Adrenal gland (tissue), 19 donors: ENCODE measurements at places on chromosomes 1 and 21. TPM values are rescaled to one million over a fixed set of nuclear protein-coding genes. Genes with fewer than 3 reads are reported as not detected.
A peak's percentile ranks its signal among the peaks of the same experiment; 100 is the strongest.

DNA sequence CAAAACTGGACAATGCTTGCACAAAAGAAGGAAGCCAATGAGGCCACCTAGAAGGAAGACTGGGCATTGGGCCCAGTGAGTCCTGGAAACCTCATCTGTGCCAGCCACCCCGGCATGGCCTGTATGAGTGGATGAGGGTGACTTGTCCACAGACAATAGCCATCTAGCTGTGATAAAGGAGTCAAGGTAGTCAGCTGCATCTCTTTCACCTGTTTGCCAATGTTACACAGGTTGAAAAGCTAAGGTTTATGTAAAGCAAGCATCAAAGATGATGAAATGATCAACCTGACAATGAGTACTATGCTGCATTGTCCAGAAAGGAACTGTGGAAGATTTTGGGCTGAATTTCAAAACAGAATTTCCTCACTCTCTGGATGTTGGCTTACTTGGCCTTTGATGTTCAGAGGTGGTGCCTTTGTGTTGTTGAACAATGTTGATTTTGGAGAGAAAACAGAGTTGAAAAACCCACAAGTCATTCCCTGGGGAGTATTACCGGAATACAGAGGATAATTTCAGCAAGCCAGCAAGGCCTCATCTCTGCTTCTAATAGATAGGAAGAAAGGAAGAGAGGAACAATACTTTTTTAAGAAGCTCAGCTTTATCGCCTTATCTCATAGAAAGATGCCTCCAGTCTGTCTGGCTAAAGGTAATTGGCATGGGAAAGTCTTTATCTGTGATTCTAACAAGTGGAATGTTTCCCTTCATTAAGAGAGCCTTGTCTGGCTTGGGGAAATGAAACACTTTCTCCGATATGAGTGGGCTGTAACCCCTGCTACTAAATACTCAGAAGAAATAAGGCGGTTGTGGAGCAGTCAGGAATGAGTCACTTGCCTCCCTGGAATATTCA lies 11.4 kb upstream of the SELE start:
- H3K4me1 ChIP-seq: no peaks in the 10 kb centered on the region
- H3K4me3 ChIP-seq: no peak overlapping the region
- H3K36me3 ChIP-seq: no peaks in the 10 kb centered on the region
- DNase-seq: peak; percentile 21
- H3K27me3 ChIP-seq: no peaks in the 10 kb centered on the region

The KCNA2 gene
- total RNA-seq: 0.51 TPM

The MATN1 gene
- total RNA-seq: 0.55 TPM

DNA sequence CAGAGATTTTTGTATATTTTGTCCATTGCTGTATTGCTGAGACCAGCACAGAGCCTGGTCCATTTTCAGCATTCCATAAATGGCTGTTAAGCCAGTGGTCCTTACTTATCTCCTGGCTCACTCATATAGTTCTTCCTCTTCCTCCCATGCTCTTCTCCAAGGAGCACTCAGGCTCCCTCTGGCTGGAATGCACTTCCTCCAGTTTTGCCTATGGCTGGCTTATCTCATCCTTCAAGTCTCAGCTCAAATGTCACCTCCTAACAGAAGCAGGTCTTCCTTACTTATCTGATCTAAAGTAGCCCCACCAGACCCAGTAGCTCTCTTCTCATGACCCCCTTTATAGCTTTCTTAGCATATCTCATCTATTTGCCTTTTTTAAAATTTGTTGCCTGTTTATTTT lies 146.9 kb downstream of the SLC30A10 start:
- H3K4me1 ChIP-seq: no peaks in the 10 kb centered on the region
- H3K27me3 ChIP-seq: no peaks in the 10 kb centered on the region
- H3K27ac ChIP-seq: no peak overlapping the region

GRCh38 chr1:218339267-218339831 lies 5.8 kb upstream of the TGFB2 start:
- H3K4me1 ChIP-seq: no peaks in the 10 kb centered on the region
- DNase-seq: no peak
- no peaks in the 10 kb centered on the region for H3K36me3 ChIP-seq
- no peaks in the 10 kb centered on the region for H3K27me3 ChIP-seq
- H3K27ac ChIP-seq: no peak overlapping the region

- no peaks in the 10 kb centered on the region for H3K4me1 ChIP-seq
- no peaks in the 10 kb centered on the region for H3K36me3 ChIP-seq
- no peak for DNase-seq
- no peak overlapping the region for H3K27ac ChIP-seq
- H3K4me3 ChIP-seq: no peak overlapping the region
These were observed 207.3 kb downstream of the DSCAM start for GRCh38 chr21:40639616-40640194.

GRCh38 chr1:47870946-47871676 lies 126.1 kb downstream of the TRABD2B start:
- H3K36me3 ChIP-seq: no peaks in the 10 kb centered on the region
- no peak overlapping the region for H3K27ac ChIP-seq
- H3K4me1 ChIP-seq: no peaks in the 10 kb centered on the region
- DNase-seq: no peak
- no peaks in the 10 kb centered on the region for H3K27me3 ChIP-seq
- H3K4me3 ChIP-seq: no peak overlapping the region

DNA sequence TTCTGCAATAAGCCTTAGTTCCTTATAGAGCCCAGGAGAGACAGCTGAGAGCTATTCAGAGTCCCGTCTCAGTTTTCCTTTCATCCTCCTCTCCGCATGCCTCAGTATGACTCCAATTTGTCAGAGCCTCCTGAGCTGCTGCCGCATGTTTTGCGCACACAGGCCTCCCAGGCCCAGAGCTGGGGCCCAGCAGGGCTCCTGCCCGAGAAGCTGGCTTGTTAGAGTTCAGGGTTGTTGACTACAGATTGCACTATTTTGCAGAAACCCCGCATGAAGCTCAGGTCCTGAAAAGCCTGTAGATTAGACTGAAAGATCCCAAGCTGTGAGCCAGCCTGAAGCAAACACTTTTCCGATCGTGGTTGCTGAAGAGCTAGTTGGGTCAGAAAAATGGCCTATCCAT lies 51.5 kb downstream of the IGSF5 start:
- no peak for DNase-seq
- H3K27ac ChIP-seq: no peak overlapping the region
- no peaks in the 10 kb centered on the region for H3K27me3 ChIP-seq

DNA sequence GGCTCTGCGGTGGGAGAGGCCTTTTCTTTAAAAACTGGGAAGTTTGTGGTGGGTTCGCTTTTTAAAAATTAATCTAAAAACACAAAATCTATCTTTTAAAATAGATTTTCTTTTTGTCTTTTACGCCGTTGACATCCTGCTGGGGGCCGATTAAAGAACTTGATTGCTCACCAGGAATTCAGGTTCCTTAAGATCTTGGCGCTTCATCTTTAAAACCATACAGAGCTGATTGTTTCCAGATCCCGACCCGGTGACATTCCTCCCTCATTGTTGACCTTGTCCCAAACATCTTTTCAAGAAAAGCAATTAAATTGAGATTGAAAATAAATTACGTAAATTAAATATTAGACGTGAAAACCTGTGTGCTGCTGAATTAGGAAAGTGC lies 546 bp upstream of the ZNF697 start:
- peak overlapping the region; percentile 36 for H3K4me3 ChIP-seq
- H3K36me3 ChIP-seq: no peaks in the 10 kb centered on the region
- H3K27me3 ChIP-seq: no peaks in the 10 kb centered on the region
- DNase-seq: no peak
- peak overlapping the region; percentile 87 for H3K27ac ChIP-seq

DNA sequence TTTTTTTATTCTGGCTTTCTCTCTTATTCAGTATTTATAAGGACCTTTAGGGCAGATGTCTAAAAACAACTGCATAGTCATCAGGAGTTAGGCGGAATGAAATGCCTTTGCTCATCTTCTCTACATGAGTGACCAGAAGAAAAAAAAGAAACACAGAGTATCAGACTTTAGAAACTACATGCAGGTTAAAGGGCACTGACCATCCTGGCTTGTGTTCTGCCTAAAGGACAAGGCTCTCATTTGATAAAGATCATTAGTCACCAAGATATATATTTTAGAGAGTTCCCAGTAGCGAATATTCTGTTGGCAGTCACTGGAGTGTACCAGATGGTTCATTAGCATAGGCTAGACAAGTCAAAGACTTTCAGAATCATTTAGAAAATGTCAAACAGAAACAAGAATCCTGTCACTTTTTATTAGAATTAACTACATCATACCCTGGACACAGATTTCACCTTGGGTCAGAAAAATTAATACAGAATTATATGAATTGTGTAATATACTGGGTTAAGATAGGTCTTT lies 145.6 kb downstream of the NR5A2 start:
- H3K27me3 ChIP-seq: no peaks in the 10 kb centered on the region
- H3K4me3 ChIP-seq: no peak overlapping the region
- no peak overlapping the region for H3K27ac ChIP-seq
- DNase-seq: no peak
- H3K4me1 ChIP-seq: no peaks in the 10 kb centered on the region

The SYCP1 gene
- not detected for total RNA-seq

DNA sequence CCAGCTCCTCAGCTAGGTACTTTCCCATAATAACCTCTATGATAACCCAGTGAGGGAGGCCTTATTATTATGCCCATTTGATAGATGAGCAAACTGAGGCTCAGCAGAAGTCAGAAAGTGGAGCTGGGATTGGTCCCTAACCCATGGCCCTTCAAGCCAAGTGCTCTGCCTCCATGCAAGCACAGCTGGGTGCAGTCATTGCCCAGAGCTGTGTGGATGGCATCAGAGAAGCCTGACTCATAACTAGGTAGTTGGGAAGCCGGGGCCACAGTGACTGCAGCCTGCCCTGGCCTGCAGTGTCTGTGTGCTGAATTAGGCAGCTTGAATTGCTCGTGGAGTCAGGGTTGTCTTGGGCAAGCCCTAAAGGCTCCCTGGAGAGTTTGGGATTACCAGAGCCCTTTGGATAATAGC lies 89.9 kb upstream of the SLC2A1 start:
- H3K4me3 ChIP-seq: no peak overlapping the region
- DNase-seq: no peak
- no peaks in the 10 kb centered on the region for H3K27me3 ChIP-seq

GRCh38 chr1:53699981-53700380 lies 39.0 kb downstream of the GLIS1 start:
- no peaks in the 10 kb centered on the region for H3K4me1 ChIP-seq
- H3K27me3 ChIP-seq: no peaks in the 10 kb centered on the region
- no peak overlapping the region for H3K27ac ChIP-seq
- H3K36me3 ChIP-seq: no peaks in the 10 kb centered on the region
- H3K4me3 ChIP-seq: no peak overlapping the region

- H3K27me3 ChIP-seq: no peaks in the 10 kb centered on the region
- no peak overlapping the region for H3K4me3 ChIP-seq
- H3K36me3 ChIP-seq: no peaks in the 10 kb centered on the region
- peak; percentile 96 for DNase-seq
These were observed 7.9 kb downstream of the H6PD start for GRCh38 chr1:9242338-9242969.

The CMPK1 gene
- 41.6 TPM for total RNA-seq

The PRKAA2 gene
- 0.93 TPM for total RNA-seq

DNA sequence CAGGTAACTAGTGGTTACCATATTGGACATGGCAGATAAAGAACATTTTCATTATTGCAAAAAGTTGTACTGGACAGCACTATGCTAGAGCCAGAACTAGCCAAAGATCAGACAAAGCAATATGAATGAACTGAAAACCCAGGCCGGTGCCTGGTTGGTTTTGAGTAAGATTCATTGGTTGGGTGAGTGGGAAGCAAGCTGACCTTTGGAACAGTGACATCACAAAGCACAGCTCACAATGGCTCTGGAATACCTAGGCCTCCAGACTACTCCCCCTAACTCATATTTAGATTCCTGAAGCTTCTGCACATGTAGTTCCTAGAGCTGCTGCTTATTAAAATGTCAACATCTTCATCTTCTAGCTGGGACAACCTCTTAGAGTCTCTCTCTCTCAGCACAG lies at the start of gene TMCO2:
Gene TMCO2 (plus strand): TSS at position 283 of the 400 bp plus-strand sequence. CDS start 57 bp downstream, at position 340.
- H3K4me1 ChIP-seq: no peaks in the 10 kb centered on the region
- DNase-seq: no peak
- no peaks in the 10 kb centered on the region for H3K27me3 ChIP-seq
- no peak within 1 kb of the TSS for H3K27ac ChIP-seq

- no peak for DNase-seq
- no peaks in the 10 kb centered on the region for H3K27me3 ChIP-seq
- H3K4me3 ChIP-seq: no peak overlapping the region
These were observed 143.4 kb downstream of the BARHL2 start for GRCh38 chr1:90573736-90574135.

GRCh38 chr1:1239614-1240347 lies 6.7 kb downstream of the C1QTNF12 start:
- no peak for DNase-seq
- no peak overlapping the region for H3K4me3 ChIP-seq
- no peak overlapping the region for H3K27ac ChIP-seq
- no peaks in the 10 kb centered on the region for H3K36me3 ChIP-seq
- no peaks in the 10 kb centered on the region for H3K4me1 ChIP-seq
- H3K27me3 ChIP-seq: peaks cover 7% of the 10 kb centered on the region

DNA sequence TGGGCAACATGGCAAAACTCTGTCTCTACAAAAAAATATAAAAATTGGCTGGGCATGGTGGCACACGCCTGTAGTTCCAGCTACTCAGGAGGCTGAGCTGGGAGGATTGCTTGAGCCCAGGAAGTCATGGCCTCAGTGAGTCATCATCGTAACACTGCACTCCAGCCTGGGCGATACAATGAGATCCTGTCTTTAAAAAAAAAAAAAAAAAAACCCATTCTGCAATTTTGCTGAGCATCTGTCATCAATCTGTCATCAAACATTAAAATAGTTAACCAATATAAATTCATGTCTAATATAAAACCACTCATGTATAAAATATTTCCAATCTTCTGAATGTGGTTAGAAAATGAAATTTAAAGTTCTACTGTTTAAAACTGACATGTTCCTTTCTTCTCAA lies 56.9 kb downstream of the LPAR3 start:
- no peak overlapping the region for H3K27ac ChIP-seq
- no peak for DNase-seq
- no peaks in the 10 kb centered on the region for H3K27me3 ChIP-seq
- no peaks in the 10 kb centered on the region for H3K4me1 ChIP-seq
- no peak overlapping the region for H3K4me3 ChIP-seq

DNA sequence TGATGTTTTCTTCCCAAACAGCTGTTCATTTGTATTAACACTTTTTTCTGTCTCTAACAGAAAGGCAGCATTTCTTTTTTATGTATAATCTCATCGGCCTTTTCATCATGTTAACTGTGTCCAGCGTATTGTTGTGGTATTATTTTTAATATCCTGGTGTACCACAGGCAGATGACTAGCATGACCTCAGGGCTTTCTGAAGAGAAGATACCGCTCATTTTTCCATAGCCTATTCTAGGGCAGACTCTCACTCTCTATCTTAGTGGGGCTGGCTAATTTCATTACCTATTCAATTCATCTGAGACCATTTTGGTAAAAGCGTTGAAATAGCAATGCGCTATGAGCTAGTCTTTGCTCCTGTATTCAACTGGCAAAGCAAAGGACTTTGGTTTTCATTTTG lies 209.9 kb downstream of the SDCCAG8 start:
- H3K27ac ChIP-seq: no peak overlapping the region
- no peaks in the 10 kb centered on the region for H3K27me3 ChIP-seq
- no peak overlapping the region for H3K4me3 ChIP-seq
